Stimulated activated CD4-positive, alpha-beta T cell treated with anti-CD3 and anti-CD28 coated beads, Interleukin-2, amount 100 ng/mL, for 24 hours (primary cell): ENCODE measurements at places on chromosomes 2 and 18.

DNA sequence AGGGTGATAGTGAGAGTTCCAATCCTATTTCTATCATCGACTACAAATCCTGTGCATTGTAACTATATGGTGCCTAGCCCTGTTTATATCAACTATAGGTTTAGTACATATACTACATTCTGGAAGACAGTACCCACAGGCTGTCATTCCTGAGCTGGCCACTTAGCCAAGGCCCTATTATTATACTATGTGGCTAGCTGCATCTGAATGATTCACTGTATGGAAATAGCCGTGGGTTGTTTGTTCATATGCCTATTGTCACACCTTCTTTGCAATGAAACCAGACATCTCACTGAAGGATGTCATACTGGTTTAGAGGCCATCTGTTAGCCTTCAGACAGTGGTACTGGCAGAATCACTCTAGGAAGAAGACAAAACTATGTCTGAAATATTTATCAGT is 62.3 kb upstream of the FSIP2 start:
- no peak for DNase-seq

DNA sequence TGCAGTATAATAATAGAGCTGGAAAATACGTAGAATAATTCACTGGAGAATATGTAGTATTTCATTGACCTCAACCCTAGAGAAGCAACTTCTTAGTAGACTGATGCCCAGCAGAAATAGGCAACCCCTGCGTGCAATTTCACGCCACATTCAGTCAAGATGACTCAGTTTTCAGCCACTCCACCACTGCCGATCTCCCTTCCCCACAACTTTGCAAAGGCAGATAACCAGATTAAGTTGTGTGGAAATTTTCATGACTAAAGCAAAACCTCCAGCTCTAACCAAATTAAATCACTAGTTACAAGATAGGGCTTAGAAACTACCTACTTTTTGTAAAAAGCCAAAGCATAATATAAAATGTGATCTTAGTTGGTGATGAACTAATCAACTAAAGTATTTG is 63.3 kb upstream of the STK17B start:
- DNase-seq: peak; percentile 69

- DNase-seq: peak; percentile 12
These were observed 157.2 kb downstream of the MIB1 start for GRCh38 chr18:21897811-21898210.

GRCh38 chr2:49416252-49416651 is 261.9 kb upstream of the FSHR start:
- no peak for DNase-seq
